ENCODE measurements at places on chromosomes 4 and X. TPM values are rescaled to one million over a fixed set of nuclear protein-coding genes. Genes with fewer than 3 reads are reported as not detected.

CD38 gene
- not detected for total RNA-seq

RNF175 gene
- 0.66 TPM for total RNA-seq

TBX22 gene
- total RNA-seq, result not detected

TBC1D8B gene
- 4.7 TPM for total RNA-seq

GRCh38 chr4:47784222-47784621 is 53.6 kb downstream of the CORIN start:
- no peaks in the 10 kb centered on the region for H3K36me3 ChIP-seq
- H3K27me3 ChIP-seq, result no peaks in the 10 kb centered on the region
- no peak overlapping the region for H3K27ac ChIP-seq
- no peak overlapping the region for H3K4me3 ChIP-seq

GRCh38 chrX:1529756-1530155 is 7.2 kb downstream of the P2RY8 start:
- H3K27me3 ChIP-seq, result no peaks in the 10 kb centered on the region
- no peaks in the 10 kb centered on the region for H3K36me3 ChIP-seq
- no peaks in the 10 kb centered on the region for H3K4me1 ChIP-seq

DNA sequence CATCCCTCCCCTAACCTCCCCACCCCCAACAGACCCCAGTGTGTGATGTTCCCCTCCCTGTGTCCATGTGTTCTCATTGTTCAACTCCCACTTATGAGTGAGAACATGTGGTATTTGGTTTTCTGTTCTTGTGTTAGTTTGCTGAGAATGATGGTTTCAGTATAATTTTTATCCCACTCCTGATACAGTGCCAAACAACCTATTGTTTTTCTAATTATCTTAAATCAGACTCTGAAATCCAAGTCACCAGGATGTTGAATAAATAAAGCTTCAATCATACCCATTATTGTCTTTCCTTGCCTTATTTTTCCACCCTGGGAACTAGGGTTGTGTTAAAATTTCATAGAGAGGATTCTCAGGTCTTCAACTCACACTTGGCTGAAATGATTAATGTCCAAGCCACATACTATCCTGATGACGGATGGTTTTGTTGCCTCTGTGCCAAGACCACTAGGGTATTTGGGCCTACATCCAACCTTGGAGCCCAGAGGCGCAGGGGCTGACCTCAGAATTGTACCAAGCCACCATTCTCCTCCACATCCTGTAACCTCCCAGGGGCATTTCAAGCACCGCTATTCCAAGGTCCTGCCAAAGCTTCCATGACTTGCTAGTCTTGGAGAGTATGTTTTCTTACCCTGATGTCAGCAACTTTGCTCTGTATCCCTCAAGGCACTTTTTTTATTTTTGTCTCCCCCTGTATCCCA is 332.4 kb downstream of the ARHGAP24 start:
- H3K27ac ChIP-seq, result no peak overlapping the region
- H3K27me3 ChIP-seq, result no peaks in the 10 kb centered on the region
- peak; percentile 94 for DNase-seq
- H3K4me1 ChIP-seq, result peaks cover 13% of the 10 kb centered on the region
- H3K36me3 ChIP-seq, result no peaks in the 10 kb centered on the region

- peak; percentile 22 for DNase-seq
- H3K4me1 ChIP-seq, result peaks cover 13% of the 10 kb centered on the region
- no peak overlapping the region for H3K4me3 ChIP-seq
- H3K27ac ChIP-seq, result no peak overlapping the region
- H3K27me3 ChIP-seq, result no peaks in the 10 kb centered on the region
Measured at GRCh38 chr4:128908735-128909134, 99.2 kb downstream of the JADE1 start.

DNA sequence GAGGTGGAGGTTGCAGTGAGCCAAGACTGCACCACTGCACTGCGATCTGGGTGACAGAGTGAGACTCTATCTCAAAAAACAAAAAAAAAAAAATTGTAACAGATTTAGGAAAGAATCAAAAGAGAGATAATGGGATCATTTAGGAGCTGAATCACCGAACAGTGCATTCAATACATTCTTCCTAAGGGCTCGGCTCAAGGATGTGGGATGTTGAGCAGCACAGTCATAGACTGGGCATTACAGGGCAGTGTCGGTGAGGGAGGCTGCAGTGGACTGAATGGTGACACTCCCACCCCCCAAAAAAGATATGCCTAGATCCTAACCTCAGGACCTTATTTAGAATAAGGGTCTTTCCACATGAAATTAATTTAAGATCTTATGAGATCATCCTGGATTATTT is 70.0 kb downstream of the EVC2 start:
- H3K4me1 ChIP-seq, result no peaks in the 10 kb centered on the region
- no peak overlapping the region for H3K27ac ChIP-seq
- peaks cover 13% of the 10 kb centered on the region for H3K36me3 ChIP-seq
- DNase-seq, result no peak

- H3K4me1 ChIP-seq, result peaks cover 19% of the 10 kb centered on the region
- H3K27me3 ChIP-seq, result no peaks in the 10 kb centered on the region
- H3K27ac ChIP-seq, result peak within 1 kb of the TSS; percentile 95
- DNase-seq, result peak; percentile 87
- peak within 1 kb of the TSS; percentile 94 for H3K4me3 ChIP-seq
- peaks cover 7% of the 10 kb centered on the region for H3K36me3 ChIP-seq
Measured at GRCh38 chr4:113979148-113979904, at the start of gene ARSJ. ARSJ (minus strand) TSS chr4:113979647; CDS start chr4:113978834, 813 bp downstream.

- H3K27me3 ChIP-seq, result no peaks in the 10 kb centered on the region
- no peak for DNase-seq
- no peak overlapping the region for H3K27ac ChIP-seq
Measured at GRCh38 chr4:87243426-87244053, 23.1 kb upstream of the KLHL8 start.
